ENCODE measurements at places on chromosomes 1 and 21. TPM values are rescaled to one million over a fixed set of nuclear protein-coding genes. Genes with fewer than 3 reads are reported as not detected.
A peak's percentile ranks its signal among the peaks of the same experiment; 100 is the strongest.

GJB4 gene
- not detected for polyA plus RNA-seq

- DNase-seq, result no peak
Observed at GRCh38 chr1:68516066-68516465, 19.2 kb upstream of the DEPDC1 start.

GIPC2 gene
- polyA plus RNA-seq, result 1.0 TPM

- no peak for DNase-seq
Observed at GRCh38 chr1:33815061-33815460, 48.8 kb upstream of the HMGB4 start.

DNA sequence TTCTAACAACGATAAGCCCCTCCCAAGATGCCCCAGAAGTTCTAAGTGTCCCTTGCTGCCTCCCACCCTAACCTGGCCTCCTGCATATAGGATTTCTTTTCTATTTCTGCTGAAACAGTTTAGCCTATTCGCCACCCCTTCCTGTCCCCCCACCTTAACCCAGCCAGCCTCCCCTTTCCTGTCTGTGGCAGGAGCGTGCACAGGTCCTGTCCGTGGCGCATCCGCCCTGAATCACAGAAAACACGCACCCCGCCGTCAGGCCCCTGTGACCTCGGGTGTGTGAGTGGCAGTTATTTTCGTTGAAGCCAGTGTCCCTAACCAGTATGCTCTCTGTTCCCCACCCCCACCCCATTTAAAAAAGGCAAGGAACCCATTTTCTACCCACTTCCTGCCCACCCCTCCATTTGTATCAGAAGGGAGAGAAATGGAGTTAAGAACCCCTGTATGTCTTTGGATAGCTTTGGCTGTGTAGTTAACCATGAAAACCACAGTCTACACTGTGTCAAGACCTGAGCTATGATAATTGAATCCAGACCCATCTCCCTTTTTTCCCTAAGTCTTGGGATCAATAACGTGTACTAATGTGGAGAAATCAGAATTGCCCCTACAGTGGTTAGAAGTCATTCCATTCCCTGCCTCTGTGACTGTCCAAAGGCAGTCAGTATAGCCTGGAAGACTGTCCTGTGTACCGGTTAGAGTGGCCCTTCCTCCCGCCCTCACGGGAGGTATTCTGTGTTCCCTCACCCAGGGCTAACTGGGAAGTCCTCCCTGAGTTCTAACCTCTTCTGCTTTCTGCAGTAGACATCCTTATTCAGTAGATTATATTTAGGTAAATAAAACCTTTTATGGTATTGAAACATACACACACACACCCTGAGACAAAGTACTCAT lies 1.8 kb downstream of the PLEKHO1 start:
- no peak for DNase-seq

FMO2 gene
- polyA plus RNA-seq, result 32.6 TPM

GRCh38 chr1:29638281-29638680 lies 402.0 kb downstream of the PTPRU start:
- no peak for DNase-seq

TMEM125 gene
- 36.6 TPM for polyA plus RNA-seq

DNA sequence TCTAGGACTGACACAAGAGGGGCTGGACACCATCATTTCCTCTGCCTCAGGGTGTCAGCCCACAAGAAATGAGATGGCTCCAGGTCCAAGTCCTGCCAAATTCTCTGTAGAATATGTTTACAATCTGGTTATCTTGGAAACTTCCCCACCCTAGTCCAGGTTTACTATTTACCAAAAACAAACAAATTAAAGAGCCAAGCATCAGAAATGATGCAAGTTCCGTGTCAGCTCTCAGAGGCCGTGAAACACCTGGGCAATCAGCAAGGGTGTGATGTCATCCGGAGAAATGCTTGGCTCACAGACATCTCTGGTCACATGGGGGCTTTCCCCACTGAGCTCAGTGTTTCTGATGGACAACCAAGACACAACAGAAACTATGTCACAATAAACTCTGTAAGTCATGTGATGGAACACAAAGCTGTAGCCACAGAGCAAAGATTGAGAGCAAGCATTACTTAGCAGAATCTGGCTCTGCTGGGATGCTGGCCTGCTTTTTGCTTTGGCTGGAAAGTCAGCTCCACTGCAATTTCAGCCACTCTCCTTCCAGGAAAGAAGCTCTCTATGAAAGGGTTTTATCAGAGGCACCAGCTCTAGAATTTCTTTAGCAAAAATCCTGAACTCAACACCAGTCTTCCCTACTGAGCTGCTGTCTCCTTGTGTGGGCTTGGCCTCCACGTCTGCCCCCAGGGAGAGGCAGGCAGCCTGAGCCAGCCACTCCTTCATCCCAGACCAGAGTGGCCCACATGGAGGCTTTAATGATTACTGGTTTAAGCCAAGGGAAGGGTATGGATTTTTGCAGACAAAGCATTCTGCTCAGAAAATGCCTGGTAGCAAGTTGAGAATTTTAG lies 55.9 kb downstream of the NENF start:
- DNase-seq, result no peak

- DNase-seq, result no peak
Observed at GRCh38 chr1:230315099-230315498, 111.0 kb downstream of the PGBD5 start.

DNA sequence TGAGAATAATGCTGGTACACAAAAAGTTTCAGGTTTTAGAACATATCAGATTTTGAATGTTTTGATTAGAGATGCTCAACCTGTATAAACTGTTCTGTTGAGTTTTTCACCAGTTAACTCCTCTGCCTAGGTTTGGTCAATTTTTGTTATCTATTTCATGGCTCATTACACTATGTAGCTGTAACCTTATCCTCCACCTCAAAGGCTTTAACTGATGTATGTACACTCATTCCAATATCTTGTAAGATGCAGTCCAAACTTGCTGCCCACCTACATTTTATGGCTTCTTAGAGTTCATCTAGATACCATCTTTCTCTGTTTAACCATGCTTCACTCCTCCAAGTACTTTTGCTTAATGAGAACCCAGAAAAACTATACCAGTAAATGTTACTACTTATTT lies 107.8 kb downstream of the EIF4G3 start:
- no peak for DNase-seq

GRCh38 chr1:231971397-231972110 lies 345.0 kb downstream of the DISC1 start:
- DNase-seq, result no peak

DNA sequence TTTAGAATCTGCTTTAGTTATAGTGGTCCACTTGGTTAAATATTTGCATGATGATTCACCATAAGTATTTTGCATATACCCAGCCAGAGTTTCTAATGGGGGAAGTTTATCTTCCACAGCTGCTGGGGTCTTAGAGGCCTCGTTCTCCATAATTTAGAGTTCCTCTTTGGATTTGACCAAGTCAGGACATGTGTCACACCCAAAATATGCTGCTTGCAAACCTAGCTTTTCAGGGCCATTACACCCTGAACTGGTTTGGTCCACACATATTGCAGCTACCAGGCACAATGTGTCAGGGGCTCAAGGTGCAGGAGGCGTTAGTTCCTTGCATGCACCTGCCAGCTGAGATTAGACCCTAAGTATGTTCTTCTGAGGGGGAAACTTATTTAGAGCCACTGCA lies 17.1 kb upstream of the FMO4 start:
- no peak for DNase-seq

GRCh38 chr1:116243333-116244054 lies 129.6 kb upstream of the ATP1A1 start:
- DNase-seq, result peak; percentile 63

SAMD13 gene
- 9.0 TPM for polyA plus RNA-seq

DNA sequence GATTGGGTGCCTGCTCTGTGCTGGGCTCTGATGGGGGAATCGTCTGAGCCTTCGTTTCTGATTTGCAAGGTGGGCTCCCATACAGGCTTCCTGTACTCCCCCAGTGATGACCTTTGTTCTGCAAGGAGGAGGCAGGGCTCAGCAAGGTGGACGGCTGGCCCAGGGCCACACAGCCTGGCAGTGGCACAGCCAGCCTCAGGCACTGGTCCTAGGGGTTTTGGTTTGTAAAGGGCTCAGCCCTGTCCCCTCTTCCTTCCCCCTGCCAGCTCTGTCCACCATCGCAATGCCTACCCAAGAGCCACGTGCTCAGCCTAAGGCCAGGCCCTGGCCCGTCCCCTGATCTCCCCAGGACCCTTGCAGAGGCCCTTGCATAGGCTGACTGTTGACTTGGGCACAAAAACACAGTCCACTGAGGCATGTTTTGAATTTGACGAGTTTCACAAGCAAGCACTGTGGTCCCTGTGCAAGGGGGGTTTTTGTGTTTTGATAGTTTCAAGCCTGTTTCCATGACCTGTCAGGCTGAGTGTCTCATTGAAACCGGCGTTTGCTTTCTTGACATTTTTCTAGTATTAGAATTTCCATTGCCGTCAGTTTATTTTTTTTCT lies 39.5 kb upstream of the TNFRSF1B start:
- no peak for DNase-seq

DNA sequence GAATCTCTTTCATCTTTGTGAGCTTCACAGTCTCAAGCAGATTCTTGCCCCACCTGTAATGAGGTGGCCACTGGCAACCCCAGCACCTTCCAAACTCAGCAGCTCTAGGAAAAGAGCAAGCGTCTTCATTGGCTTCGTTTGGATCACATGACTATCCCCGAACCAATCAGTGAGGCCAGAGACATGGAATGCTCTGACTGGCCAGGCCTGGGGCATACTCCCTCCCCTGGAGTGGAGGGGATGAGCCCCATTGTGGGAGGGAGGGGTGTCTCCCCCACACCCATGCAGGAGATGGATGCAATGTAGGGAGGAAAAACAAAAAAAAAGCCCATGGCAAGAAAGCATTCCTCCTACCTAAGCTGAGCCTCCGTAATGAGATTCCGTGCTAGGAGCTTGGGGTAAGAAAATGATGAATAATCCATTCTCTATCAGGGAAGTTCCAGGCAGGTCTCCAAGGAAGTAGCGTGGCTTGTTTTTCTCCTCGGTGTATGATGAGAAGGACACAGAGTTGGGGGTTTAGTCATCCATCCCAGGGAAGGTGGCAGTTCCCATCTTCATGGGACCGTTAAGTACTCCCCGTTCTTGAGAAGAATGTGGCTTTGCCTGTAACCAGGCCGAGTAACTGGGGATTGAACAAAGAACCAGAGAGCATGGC lies 32.7 kb downstream of the FHAD1 start:
- no peak for DNase-seq

RHBDL2 gene
- polyA plus RNA-seq, result 1.4 TPM

CD247 gene
- 3.3 TPM for polyA plus RNA-seq

GRCh38 chr21:17139696-17140095 lies 373.1 kb upstream of the CXADR start:
- no peak for DNase-seq
